C1 segment of cervical spinal cord (tissue), 14 donors: ENCODE measurements at places on chromosomes 2 and 18.

- DNase-seq: no peak
Measured at GRCh38 chr18:29494371-29494770, 1317.4 kb upstream of the CDH2 start.

DNA sequence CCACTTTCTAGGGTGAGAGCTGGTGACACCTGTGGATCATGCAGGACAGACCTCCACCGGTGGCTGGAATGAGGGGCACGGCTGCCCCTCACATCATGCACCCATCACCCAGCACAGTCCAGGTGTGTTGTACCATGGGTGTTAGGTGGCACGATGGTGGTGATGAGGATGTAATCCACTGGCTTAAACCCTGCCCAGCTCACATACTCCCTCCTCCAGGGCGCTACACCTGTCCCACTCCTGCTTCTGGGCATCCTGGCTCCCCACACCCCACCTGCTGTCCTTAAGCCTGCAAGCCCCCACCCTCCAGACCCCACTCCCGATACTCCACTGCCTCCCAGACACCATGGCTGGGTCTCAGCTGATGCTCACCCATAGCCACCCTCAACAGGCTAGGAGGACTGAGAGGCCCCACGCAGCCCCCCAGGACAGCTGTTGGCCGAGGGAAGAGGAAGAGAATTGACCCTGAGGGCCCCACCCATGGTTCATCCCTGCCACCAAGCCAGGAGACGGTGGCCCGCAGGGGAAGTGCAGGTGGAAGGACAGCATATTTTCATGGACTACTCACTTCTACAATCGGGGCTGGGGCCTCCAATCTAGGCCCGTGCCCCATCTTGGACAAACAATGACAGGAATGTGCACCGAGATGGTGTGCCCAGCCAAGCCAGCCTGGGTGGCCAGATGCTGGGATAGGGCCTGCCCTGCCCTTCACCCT lies 34.3 kb downstream of the MAL start:
- DNase-seq: no peak

DNA sequence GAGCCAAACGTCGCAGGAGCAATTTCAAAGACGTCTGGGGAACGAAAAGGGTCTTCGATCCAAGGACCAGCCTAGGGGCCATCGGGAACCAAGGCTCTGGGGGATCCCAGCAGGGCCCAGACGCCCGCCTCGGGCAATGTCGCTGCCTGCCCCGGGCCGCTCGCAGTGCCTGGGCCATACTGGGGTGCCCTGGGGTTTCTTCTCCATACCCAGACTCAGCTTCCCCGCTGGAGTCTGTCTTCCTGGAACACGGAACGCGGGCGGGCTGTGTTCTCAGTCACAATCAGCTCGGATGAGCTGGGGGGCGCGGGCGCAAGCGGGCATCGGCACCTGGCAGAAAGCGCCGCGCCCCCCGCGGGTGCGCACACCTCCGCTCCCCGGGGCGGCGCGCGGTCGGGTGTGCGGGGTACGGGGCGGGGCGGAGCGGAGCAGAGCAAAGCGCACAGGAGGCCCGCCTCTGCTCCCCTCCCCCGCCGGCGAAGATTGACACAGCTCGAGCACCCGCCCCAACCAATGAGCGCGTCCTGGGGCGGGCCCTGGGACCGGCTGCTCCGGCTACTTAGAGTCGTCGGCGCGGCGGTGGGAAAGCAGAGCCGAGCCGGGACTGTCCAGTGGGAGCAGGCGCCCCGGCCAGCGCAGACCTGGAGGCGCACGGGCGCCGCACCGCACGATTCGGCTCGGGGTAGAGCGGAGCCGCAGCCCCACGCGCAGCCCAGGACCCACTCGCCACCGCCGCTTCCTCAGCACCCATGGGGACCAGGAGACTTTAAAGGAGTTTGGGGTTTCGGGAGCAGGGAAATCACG lies at the start of gene LRATD1:
LRATD1 (plus strand) TSS at position 585 of the 804 bp plus-strand sequence. CDS start 1,263 bp downstream, outside the sequence.
- peak; percentile 42 for DNase-seq

DNA sequence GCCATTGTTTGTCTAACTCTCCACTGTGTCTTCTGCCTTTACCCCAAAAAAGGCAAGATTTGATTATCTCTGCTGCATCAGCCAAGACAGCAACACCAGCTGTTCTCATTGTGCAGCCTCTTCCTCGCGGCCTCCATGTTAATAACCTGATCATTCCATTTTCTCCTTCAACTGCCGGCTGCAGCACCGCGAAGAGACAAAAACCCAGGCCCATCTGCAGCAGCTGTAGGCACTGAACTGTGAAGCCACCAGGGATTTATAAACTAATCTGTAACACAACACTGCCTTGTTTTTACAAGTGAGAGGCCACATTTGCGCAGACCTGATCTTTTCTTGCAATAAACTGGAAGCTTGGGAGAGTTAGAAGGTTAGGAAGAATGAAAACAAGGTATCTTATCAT lies 147.8 kb downstream of the SATB2 start:
- DNase-seq: no peak

GRCh38 chr2:235561450-235561849 lies 67.6 kb downstream of the AGAP1 start:
- no peak for DNase-seq

DNA sequence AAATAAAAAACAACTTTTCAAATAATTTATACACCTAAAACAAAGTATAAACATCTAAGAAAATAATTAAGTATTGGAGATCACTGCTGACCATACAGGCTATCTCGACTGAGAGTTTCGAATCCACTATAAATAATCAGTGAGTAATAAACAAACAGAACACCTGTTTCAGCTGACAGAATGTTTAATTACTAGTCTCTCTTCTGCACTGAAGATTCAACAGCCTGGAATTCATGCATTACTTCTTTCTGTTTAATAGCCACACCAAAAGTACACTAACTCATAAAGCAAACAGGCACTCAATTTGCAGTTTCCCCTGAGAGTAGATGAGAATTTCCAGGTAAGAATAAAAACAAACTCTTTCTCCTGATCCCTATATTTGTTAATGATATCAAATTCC lies 138.5 kb downstream of the RBMS1 start:
- no peak for DNase-seq

- no peak for DNase-seq
Measured at GRCh38 chr2:100614455-100615000, 51.7 kb downstream of the PDCL3 start.

- DNase-seq: no peak
Measured at GRCh38 chr2:29855924-29856639, 65.3 kb downstream of the ALK start.

GRCh38 chr2:166932032-166932431 lies 43.8 kb downstream of the XIRP2 start:
- DNase-seq: no peak

- peak; percentile 17 for DNase-seq
Measured at GRCh38 chr2:224221455-224221913, 180.4 kb downstream of the FAM124B start.

GRCh38 chr2:127563458-127564428 lies 28.3 kb downstream of the MYO7B start:
- no peak for DNase-seq

- DNase-seq: no peak
Measured at GRCh38 chr18:79775441-79776221, 22.1 kb upstream of the KCNG2 start.

DNA sequence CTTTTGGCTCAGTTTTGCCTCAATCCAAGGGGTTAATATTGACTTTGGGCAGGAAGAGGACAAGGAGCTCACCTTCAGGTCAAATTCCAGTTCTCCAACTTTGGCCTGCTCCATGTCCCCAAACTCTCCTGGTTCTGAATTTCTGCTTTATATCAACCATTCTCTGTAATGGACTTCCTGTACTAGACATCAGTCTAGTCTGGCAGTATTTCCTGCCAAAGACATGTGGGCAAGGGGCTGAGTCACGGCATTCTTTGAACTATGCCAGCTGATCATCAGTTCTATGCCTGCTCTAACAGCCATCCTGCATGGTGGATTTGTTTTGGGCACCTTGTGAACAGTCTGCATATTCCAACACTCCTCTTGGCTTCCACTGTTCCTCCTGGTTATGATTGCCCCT lies 199.4 kb downstream of the ZEB2 start:
- peak; percentile 1 for DNase-seq

GRCh38 chr2:59080451-59081181 lies 839.5 kb upstream of the FANCL start:
- no peak for DNase-seq

DNA sequence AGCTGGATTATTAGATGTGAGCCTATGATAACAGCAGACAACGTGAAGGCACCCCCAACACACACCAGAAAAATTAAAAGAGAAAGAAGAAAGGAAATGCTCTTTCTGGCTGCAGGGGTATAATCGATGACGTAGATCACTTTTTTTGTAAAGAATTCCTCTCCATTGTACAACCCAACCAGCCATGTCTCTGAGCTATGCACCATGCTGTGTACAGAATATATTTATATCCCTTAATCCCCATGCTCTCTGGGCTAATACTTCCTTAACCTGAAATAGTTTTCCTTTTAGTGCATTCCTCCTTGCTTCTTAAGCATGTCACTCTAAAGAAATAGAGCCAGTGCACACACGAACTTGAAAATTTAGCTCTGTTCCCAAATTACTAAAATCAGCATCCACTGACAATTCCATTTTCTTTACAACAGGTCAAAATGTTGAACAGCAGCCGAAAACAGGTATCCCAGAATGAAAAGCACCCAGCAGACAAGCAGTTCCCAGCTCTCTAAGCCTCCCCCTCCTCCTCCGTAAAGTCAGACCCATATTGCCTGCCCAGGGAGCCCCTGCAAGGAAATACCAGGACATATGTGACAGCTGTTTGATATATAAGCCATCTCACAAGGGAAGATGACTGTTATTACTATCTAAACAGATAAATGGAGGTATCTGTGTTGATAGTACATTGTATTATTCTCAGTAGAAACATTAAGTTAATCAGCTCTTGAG lies 247.4 kb upstream of the RAB6C start:
- no peak for DNase-seq

DNA sequence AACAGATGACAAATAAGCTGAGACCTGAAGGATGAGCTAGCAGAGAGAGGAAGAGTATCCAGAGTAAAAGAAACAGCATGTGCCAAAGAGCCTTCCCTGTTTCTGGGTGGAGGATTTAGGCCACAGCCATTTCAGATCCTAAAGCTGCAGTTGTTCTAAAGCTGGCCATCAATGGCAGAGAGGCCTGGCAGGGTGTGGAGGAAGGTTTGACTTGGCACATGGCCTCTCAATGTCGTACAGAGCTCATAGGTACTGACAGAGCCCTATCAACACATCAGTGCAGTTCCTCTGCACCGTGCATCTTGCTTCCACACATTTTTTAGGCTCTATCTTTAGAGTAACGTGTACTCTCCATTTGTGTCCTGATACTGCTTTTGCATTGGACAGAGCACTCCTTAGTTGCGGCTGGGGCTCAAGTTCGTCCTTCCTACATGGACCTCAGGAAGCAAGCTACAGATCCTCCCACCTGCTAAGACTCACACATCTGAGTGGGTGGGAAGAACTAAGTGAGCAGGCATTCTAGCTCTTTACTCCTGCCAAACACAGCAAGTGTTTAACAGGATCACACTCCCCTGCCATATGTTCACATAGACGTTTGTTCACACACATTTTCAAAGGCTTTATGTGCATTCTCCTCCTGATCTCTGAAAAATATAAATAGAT lies 3.0 kb upstream of the CHMP3 start:
- DNase-seq: no peak

DNA sequence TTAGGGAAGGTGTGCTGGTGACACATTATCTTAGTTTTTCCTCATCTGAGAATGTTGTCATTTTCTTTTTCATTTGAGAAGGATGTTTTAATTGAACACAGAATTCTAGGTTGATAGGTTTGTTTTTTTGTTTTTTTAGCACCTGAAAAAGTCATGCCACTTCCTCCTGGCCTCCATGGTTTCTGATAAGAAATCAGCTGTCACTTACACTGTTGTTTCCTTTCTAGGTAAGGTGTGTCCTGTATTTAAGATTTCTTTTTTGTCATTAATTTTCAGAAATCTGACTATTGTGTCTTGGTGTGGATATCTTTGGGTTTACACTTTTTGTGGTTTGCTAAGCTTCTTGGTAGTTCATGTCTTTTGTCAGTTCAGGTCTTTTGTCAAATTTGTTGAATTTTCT lies 99.3 kb downstream of the ROCK1 start:
- DNase-seq: no peak

- DNase-seq: no peak
Measured at GRCh38 chr18:74624466-74624865, 26.8 kb downstream of the ZNF407 start.

GRCh38 chr2:99545604-99546003 lies 55.8 kb upstream of the REV1 start:
- DNase-seq: no peak

GRCh38 chr18:22547807-22548561 lies 130.3 kb upstream of the CTAGE1 start:
- no peak for DNase-seq
